Activated naive CD8-positive, alpha-beta T cell treated with anti-CD3 and anti-CD28 coated beads, Interleukin-2, amount 50 U/mL, for 16 hours (primary cell): ENCODE measurements at places on chromosomes 12 and 14.

DNA sequence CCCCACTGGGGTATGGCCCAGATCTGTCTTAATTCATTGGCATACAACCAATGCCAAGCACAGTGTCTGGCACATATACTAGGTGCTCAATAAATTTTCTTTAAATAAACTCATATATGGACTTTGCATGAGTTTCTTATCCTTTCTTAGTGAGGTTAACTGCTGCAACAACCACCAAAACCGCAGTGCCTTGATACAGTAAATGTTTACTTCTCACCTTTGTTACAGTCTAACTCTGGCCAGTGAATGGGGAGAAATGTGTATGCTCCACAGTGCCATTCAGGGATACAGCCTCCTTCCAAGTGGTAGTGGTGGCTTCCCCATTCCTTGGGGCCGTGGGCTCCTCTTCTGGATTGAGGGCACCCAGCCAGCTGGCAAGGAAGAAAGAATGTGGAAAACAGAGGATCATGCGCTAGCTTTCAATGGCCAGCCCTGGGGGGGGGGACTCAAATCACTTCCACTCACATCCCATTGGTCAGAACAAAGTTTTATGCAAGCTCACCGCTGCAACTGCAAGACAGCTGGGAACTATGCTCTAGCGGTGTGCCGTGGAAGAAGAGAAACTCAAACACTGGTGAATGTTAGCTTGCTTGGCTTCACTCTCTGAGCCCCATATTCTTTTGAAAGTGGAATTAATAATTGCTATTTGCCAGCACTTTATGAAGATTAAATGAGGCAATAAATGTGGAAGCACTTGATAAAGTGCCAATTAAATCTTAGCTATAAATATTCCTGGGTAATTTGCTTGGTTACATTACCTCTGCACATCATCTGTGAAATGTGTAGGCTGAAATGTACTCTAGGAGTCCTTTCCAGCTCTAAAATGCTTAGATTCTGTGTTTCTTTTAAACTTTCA is 51.0 kb upstream of the SOCS2 start:
- no peak for DNase-seq

DNA sequence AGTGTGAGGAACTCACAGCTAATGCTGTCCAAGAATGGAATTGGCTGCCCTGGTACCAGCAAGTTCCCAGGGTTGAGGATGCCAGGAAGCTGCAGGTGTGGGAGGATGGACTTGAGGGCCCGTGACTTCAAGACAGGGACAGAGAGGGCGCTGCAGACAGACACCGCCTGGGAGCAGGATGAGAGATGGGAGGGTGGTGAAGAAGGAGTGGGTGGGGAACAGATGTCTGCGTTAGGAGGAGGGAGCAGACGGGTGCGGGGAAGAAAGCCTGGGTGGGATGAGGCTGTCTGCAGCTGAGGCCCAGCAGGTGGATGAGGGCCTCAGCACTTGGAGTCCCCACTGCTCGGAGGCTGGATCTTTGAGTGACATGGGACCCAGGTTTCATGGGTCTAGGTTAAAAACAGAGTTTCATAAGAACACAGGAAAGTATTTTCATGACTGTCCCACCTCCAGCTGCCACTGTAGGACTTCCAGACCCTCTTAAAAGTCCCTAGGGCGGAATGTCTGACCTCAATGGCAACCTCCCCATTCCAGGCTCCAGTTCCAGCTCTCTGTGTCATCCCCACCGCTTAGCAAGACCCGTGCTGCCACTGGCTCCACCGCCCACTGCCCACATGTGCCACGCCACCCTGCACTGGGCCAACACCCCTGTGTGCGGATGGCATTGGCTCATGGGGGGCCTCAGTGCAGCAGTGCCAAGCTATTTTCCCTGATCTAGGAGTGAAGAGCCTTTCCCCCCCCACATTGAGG is 70.3 kb upstream of the SCN8A start:
- DNase-seq, result no peak

- DNase-seq, result no peak
Measured at GRCh38 chr14:76201162-76201561, 49.4 kb downstream of the GPATCH2L start.

- DNase-seq, result no peak
Measured at GRCh38 chr14:51738754-51739153, 87.0 kb downstream of the FRMD6 start.

DNA sequence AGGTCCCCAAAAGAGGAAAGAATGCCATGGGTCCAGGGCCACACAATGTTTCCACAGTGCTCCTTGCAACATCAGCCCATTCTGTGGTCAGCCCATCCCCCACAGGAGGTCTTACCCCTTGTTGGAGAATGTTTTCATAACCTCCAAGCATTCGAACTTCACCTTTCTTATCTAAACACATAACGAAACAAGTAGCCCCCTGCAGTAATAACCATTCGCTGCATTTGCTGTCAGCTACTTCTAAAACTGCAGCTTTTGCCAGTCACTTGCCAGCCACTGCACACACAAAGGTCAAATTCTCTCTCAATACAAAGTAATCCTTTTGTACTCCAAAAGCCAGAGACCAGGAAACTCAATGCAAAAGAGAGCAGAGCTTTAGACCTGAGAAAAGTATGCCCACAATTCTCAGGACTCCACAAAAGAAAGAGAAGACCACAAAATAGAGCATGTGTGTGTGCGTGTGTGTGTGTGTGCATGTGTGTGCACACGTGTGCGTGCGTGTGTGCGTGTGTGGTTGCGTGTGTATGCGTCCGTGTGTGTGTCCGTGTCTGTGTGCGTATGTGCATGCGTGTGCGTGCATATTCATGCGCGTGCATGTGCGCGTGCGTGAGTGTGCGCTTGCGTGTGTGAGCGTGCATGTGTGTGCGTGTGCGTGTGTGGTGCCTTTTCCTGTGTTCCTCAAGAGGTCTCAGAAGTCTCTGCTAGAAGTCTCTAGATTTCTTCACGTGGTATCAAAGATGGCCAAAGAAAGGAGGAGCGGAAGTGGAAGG is 31.7 kb upstream of the NINJ2 start:
- DNase-seq, result no peak

GRCh38 chr12:93230326-93230720 is 147.4 kb upstream of the NUDT4 start:
- DNase-seq, result no peak

GRCh38 chr14:97408503-97408902 is 611.3 kb downstream of the VRK1 start:
- DNase-seq, result no peak

DNA sequence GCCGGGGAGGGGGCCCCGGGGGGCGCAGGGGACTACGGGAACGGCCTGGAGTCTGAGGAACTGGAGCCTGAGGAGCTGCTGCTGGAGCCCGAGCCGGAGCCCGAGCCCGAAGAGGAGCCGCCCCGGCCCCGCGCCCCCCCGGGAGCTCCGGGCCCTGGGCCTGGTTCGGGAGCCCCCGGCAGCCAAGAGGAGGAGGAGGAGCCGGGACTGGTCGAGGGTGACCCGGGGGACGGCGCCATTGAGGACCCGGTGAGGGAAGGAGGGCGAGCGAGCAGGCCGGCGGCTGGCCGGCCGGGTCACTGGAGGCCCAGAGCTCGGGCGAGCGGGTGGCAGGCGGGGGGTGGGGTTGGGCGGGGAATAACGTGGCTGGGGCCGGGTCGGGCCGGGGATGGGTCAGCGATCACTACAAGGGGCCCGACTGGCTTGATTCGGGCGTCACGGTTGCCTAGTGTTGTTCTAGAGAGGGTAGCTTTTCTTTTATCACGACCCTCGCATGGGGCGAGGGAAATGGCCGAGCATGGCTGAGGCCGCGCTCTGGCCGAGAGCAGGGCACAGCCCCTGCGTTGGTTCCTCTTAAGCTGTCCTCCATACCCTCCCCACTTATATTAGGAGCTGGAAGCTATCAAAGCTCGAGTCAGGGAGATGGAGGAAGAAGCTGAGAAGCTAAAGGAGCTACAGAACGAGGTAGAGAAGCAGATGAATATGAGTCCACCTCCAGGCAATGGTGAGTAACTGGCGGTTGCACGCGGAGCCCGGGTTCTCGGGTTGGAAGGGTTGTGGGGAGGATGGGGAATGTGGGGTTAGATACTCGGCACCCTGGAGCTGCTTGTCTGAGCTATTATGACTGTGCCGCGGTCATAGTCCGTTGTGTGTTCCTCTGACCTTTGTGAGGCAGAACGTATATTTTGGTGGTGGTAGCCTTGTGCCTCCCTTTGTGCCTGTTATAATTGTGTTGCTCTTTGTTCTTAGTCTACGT is 603 bp downstream of the PABPN1 start:
- no peak for DNase-seq
